Progenitor cell of endocrine pancreas (in vitro differentiated cells): ENCODE measurements at places on chromosomes 2 and 18. TPM values are rescaled to one million over a fixed set of nuclear protein-coding genes. Genes with fewer than 3 reads are reported as not detected.

ITGA6 gene
- 69.5 and 83.8 TPM in 2 replicates for total RNA-seq

MC5R gene
- total RNA-seq, result not detected in 2 replicates

UGT1A10 gene
- not detected in 2 replicates for total RNA-seq

RAX gene
- total RNA-seq, result not detected in 2 replicates

ZEB2 gene
- total RNA-seq, result 0.07 and 0.49 TPM in 2 replicates

EFEMP1 gene
- 37.6 and 43.9 TPM in 2 replicates for total RNA-seq

C1GALT1C1L gene
- 0.57 TPM in 1 of 2 replicates, not detected in the other for total RNA-seq

SLC40A1 gene
- 14.6 and 15.8 TPM in 2 replicates for total RNA-seq

FBXO41 gene
- 7.1 and 7.4 TPM in 2 replicates for total RNA-seq

DNA sequence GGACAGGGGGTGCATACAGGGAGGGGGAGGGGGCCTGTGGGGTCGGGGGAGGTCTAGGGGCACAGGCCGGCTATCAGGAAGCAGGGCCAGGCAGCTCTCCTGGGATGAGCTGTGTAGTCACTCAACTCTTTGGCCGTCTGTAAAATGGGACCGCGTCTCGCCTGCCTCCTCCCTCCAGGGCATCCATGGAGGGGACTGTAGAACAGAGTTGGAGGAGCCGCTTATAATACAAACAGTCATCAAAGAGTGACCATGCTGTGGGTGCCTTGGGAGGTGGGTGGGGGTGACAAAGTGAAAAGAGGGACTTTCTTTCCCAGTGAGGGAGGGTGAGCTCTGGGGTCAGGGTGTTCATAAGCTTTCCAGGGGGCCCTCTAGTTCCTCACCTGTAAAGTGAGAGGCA lies 169.6 kb upstream of the HAAO start:
- no peak for DNase-seq

- no peak for DNase-seq
Observed at GRCh38 chr2:24894750-24895149, 25.3 kb downstream of the ADCY3 start.

GRCh38 chr18:49762191-49763077 lies 50.9 kb downstream of the ACAA2 start:
- DNase-seq, result no peak

- DNase-seq, result no peak
Observed at GRCh38 chr18:21463718-21464117, 136.8 kb downstream of the ESCO1 start.

DNA sequence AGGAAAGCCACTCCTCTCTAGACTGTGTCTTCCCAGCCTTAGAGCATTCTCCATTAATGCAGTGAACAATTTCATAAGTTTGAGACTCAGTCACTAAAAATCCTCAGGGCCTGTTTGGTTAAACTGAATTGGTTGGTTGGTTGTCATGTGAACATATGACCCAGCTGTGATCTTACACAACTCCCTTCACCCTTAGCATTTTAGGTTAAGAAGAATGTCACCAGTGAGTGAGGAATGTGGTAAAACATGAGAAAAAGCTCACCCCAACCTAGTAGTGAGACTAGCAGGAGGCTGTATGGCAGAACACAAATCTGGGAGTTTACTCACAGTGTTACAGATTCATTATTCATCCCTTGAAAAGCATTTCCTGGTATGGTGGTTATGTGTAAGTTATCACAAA lies 32.4 kb downstream of the LHCGR start:
- DNase-seq, result no peak

DNA sequence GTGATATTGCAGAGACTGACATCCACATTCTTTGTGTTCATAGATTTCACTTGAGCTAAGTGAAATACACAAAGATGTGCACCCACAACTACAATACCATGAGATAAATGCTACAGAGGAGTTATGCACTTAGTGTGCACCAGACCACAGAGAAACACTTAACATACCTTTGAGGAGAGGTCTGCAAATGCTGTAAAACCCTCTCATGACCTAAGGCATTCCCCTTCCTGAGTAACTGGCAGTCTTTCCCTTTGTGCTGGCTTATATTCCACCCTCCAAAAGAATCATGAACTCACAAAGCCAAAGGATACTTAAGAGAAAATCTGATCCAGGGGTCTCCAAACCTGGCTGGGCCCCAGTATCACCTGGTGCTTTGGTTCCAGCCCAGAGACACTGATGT lies 16.2 kb downstream of the NXPH2 start:
- DNase-seq, result no peak

DNA sequence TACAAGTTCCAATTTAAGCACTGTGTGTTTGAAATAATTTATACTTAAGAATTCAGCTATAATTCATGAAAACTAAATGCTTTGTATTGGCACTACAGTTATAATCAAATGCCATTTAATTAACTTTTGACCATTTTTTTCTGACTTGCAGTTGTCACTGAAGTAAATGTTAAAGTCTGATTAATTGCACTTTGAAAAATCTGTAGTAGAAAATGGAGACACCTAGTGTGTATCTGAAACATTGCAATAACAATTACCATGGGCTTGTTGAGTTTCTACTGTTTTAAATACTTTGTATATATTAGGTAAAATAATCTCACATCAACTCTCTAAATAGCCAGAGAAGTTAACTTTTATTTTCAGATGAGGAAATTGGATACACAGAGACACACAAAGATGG lies 458.6 kb upstream of the FSIP2 start:
- no peak for DNase-seq

GRCh38 chr2:167342769-167343168 lies 454.5 kb downstream of the XIRP2 start:
- DNase-seq, result no peak

DNA sequence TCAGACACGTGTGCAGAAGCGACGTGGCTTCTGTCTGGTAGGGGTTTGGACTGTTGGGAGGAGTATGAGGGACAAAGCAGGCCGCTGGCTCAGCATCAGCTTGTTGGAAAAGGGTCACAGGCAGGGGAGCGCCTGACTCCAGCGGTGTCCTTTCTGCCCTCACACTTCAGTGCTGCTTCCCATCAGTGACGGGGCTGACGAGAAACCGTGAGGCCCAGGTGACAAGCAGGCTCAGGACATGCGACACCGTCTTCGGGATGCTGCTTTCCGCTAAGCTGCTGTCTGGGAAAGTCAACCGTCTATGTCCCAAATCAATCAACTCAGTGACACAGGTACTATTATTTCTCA lies 90.5 kb downstream of the USP40 start:
- DNase-seq, result no peak

DNA sequence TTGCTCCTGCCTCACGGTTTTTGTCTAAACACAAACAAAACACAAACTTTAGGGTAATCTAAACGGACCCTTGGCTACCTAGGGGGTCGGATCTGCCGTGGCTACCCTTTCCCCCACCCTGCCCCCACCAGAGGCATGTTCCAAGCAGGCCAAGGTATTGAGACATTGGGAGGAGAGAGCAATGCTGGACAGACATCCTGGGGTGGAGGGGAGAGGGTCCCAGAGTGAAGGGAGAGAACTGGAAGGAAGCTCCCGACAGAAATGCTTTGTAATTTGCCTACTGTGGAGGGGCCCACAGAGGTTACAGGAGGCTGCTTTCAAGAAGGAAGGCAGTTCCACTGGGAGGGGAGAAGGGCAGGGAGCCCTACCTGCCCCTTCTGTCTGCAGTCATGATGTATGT lies 13.9 kb upstream of the MAT2A start:
- DNase-seq, result no peak

DNA sequence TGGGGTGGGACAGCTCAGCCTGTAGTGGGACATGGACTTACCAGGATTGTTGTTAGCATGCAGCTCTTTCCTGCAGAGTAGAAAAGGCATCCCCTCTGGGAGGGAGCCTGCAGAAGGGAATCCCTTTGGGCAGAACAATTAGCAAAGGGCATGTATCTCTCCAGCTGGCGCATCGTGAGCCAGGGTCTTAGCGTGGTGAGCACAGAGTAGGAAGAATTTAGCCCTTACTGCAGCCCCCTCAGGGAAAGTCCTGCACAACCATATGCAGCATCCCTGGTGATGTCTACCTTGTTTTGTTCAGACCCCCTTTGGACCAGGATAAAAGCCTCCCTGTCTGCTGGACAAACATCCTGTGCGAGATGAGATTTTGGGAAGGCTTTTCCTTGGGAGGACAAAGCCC lies 292.1 kb downstream of the SLC4A3 start:
- DNase-seq, result no peak

DNA sequence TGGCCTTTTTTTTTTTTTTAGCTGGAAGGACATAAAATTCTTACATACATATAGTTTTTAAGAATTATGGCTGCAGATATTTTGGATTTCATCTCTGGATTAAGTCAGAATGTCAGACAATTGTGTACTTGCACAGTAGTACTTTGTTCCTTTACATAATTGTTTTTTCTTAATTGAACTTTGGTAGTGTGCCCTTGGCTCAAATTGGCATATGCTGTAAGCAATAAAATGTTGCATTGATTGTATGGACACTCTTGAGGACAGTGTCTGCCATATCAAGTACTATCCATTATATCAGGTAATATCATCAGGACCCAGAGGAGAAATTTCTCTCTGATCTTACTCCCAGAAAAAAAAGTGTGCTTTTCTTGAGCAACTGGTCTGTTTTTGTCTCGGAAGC lies 15.3 kb downstream of the ZC3H6 start:
- no peak for DNase-seq

- DNase-seq, result no peak
Observed at GRCh38 chr2:147088871-147089270, 756.0 kb upstream of the ACVR2A start.
